ENCODE measurements at places on chromosomes 4 and X.

GRCh38 chr4:73573794-73574528 is 46.3 kb downstream of the RASSF6 start:
- peak; percentile 75 for DNase-seq

DNA sequence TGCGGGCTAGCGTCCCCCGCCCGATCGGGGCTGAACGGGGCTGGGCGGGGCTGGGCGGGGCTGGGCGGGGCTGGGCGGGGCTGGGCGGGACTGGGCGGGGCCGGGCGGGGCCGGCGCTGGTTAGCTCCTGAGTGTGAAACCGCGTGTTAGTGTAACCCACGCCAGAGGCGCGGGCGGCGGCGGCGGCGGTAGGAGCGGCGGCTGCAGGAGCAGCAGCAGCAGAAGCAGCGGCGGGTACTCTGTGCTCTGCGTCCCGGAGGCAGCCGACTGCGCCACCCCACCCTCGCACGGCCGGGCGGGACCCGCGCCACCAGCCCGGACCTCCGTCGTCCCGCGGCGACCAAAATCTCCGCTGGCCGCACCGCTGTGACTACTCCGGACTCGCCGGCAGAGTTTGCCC is 128.1 kb downstream of the LAS1L start:
- no peak for DNase-seq

- DNase-seq: no peak
Measured at GRCh38 chr4:10173754-10174749, 57.5 kb upstream of the WDR1 start.

DNA sequence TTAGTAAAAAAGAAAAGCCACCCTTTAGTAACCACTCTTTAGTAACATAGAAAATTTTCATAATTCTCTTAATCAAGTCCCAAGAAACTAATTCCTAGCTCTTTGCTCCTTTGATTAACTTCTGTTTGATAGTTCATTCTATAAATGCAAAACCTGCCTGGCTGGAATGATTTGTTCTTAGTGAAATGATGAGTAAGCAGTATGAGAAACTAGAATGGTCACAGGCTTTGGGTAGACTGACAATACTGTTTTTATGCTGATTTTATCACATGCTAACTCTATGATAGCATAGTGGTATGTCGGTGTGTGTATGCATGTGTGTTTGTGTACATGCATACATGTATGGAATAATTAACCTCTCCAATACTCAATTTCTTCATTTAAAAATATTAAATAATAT is 81.2 kb downstream of the SYTL5 start:
- no peak for DNase-seq

DNA sequence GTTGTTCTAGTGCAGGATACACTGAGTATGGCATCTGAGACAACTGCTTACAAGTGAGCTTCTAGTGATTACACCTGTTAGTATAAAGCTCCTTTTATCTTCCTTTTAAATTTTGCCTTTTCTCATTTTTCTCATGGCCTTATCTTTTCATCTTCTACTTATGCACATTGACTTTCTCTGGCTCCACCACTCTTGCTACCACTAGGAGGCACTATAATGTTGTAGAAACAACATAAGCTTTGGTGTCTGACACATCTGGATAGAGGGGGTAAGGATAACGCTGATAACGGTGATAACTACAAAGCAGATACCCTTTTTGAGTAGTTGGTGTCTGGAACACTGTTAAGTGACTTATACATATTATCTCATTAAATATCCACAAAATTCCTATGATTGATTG is 187.4 kb upstream of the TEX13C start:
- DNase-seq: peak; percentile 0

DNA sequence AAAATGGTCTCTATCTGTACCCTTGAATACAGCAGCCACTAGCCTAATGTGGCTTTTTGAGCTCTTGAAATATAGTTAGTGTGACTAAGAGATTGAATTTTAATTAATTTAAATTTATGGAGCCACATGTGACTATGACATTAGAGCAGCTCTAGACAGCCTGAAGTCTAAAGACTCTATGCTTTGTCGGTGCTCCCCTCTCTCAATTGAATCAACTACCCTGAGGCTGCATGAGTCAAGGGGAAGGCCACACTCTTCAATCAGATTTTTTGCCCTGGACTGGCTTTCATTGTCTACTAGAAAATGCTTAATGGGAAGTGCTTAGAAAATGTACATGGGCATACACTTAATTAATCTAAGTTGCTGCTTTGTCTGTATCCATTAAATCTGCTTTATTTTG is 11.7 kb downstream of the TLR7 start:
- no peak for DNase-seq

DNA sequence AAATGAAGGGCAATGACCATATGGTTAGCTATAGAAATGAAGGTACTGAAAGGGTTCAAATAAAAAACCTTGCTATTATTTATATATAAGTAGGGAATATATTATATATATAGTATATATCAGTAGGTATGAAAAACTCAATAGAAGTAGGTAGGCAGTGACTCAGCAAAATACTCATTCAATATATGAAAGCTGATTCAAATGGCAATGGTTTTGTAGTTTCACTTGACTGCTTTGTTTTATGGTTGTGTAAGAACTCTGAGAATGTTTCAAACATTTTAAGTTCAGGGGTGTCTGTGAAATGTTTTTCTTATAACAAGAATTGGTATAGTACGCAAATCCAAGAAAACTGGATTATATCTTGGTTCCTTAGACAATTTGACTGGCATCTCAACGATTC is 4.1 kb downstream of the ZNF280C start:
- no peak for DNase-seq

DNA sequence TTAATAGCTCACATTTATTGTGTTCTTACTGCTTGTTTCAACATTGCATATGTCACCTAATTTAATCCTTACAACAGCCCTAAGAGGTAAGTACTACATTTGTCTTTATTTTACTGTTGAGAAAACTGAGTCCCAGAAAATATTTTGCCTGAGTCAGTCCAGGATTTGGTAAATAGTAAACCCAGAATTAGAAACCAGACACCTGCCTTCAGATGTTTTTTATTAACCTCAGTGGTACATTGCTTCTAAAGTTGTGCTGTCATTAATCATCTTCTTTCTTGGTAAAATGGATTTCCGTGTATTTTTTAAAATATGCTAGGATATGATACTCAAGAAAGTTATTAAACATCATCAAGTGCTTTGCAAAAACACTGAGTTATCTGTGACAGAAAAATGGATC is 31.4 kb downstream of the USP53 start:
- no peak for DNase-seq

- peak; percentile 71 for DNase-seq
Measured at GRCh38 chr4:24912252-24913118, at the start of gene CCDC149. Gene CCDC149, minus strand, starts transcription at chr4:24913042. Its CDS starts 178 bp downstream, at chr4:24912864.

GRCh38 chr4:26067035-26067434 is 153.0 kb downstream of the SMIM20 start:
- no peak for DNase-seq

- DNase-seq: no peak
Measured at GRCh38 chr4:179750374-179750773, 2308.1 kb upstream of the AGA start.

DNA sequence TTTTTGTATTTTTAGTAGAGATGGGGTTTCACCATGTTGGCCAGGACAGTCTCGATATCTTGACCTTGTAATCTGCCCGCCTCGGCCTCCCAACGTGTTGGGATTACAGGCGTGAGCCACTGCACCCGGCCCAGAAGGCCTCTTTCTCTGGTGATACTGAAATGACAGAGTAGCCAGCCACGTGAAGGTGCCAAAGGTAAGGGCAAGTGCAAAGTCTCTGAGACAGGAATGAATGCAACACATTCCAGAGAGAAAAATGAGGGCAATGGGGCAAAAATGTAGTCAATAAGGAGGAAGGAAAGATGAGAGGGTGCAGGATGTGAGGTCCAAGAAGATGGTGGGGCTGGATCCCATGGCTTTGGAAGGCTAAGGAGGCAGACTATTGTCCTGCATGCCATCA is 176.0 kb downstream of the NR3C2 start:
- DNase-seq: no peak

GRCh38 chr4:47483745-47484144 is 1.3 kb upstream of the ATP10D start:
- DNase-seq: peak; percentile 4

GRCh38 chr4:102196221-102196620 is 149.1 kb downstream of the SLC39A8 start:
- peak; percentile 2 for DNase-seq

- no peak for DNase-seq
Measured at GRCh38 chrX:19886375-19886774, 1.0 kb downstream of the SH3KBP1 start.

- no peak for DNase-seq
Measured at GRCh38 chrX:18861511-18861910, 122.4 kb downstream of the PHKA2 start.

DNA sequence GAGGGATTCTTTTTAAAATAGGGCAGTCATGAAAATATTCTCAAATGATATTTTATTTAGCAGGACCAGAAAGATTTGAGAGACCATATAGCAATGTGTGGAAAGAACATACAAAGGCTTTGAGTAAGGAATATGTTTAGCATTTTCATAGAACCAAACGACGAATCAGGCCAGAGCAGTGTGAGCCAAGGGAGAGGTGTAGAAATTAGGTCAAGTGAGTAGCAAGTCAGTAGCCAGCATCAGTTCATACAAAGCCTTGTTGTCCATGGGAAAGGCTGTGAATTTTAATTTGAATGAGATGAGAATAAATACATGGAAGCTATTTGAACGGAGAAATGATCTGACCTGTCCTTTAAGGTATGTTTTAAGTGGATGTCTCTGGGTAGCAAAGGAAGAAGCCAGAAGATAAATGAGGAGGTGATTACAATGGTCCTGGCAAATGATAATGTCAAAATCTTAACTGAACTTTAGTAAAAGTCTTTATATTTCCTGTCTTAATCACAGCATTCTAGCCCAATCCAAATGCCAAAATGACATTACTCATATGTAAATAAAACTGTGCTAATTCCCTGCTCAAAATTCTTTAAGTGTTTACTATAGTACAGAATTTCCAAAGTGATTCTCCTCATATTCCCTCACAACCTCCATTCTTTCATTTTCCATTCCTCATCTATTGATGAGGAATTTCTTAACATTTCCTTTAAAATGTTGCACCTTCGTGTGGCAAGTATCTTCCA is 155.7 kb upstream of the SLIT2 start:
- peak; percentile 23 for DNase-seq

DNA sequence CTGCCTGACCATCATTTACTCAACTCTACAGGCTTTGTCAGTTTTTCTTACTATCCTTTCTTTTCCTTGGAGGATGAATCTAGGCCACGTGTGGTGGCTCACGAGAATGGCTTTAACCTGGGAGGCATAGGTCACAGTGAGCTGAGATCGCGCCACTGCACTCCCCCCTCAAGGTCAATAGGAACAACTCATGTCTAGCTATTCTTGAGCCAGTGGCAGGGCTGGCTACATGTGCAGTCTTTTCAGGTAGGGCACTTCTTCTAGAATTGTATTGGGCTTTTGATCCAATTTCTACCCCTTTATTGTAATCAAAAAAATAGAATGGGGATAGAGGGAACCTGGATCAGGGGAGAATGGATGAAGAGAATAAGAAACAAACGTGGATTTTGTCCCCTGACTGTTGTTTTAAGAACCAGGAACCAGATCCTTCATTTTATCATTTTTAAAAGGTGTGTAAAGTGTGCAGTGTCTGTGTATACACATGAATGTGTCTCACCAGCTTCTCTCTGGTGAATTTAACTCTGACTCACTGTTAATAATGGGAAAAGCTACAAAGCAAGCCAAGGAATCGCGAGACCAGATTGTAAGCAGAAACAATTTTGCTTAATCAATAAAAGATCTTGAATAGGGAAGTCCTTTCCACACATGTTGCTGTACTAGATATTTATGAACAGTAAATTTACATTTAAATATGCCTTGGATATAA is 283.9 kb upstream of the GPC4 start:
- no peak for DNase-seq

DNA sequence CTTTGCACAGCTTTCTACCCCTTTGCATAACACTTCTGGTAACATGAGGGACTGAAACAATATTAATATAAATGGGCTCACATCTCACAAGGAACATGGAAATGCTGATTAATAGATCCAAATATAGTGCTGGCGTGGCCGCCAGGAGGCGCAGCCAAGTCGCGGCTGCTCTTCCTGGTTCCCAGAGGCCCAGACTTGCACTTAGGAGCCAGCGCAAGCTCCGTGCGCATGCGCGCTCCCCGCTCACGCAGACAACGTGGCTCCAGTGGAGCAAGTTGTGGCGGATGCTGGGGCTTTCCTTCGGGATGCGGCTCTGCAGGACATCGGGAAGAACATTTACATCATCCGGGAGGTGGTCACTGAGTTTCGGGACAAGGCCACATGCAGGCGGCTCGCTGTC is 318.3 kb upstream of the SLC7A11 start:
- DNase-seq: no peak

GRCh38 chr4:153384160-153384559 is 39.7 kb downstream of the MND1 start:
- DNase-seq: no peak

DNA sequence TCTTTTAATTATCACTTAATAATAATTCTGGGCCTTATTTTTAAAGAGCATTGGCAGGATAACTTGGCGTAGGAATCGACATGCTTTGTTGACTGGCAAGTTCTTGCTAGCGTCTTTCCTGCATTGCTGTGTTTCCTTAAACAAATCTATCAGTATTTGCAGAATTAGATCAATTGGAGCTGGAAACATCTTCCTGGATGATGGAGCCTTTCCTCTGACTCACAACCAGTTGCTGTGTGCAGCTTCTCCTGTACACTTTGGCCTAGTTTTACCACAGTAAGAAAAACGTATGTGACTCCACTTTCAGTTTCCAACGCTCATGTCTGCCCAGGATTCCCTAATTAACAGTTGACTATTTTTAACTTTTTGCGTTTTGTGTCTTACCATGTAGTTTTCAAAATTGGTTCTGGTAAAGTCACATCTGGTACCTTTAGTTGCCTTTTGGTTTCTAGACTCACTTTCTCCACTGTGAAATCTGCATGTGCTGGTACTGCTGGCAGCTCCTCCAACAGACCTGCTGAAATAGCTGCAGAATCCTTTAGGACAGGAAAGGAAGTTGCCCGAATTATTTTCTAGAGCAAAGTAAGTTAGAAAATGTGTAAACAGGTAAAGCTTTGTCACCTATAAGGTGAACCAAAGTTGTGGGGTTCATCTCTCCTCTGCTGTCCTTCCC is 553.2 kb upstream of the FAT1 start:
- peak; percentile 22 for DNase-seq

- no peak for DNase-seq
Measured at GRCh38 chrX:148530464-148531077, 30.2 kb downstream of the AFF2 start.

- no peak for DNase-seq
Measured at GRCh38 chr4:108043526-108043925, 53.8 kb downstream of the HADH start.

DNA sequence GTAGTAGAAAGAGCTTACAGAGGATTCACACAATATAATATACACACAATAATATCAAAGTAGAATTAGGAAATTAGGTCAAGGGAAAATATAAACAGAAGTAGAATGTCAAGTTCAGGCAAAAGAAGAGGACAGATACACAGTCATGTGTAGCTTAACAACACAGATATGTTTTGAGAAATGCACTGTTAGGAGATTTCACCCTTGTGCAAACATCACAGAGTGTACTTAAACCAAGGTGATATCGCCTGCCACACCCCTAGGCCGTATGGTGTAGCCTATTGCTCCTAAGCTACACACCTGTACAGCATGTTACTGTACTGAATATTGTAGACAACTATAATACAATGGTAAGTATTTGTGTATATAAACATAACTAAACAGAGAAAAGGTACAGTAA is 110.0 kb upstream of the EDNRA start:
- DNase-seq: no peak
